HFFc6 (cell line): ENCODE measurements at places on chromosomes 2 and 18.
A peak's percentile ranks its signal among the peaks of the same experiment; 100 is the strongest.

DNA sequence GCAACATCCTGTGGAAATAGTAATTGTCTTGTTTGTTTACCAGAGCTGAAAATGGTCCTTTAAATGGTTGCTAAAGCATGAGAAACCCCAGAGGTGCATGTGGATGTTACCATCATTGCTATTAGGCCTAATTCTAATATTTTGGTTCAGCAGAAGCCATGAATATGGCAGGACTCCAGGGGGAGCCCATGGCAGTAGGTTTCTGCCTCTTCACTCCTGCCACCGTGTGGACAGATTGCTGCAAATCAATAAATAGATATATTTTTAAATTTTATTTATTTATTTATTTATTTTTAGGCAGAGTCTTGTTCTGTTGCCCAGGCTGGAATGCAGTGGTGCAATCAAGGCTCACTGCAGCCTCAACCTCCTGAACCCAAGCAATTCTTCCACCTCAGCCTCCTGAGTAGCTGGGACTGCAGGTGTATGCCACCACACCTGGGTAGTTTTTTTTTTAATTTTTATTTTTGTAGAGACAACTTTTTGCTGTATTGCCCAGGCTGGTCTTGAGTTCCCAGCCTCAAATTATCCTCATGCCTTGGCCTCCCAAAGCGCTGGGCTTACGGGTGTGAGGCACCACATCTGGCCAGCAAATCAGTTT, 54.9 kb upstream of the CAPN13 start:
- peak; percentile 68 for DNase-seq

GRCh38 chr18:2644535-2644934, 11.0 kb upstream of the SMCHD1 start:
- DNase-seq = no peak

GRCh38 chr2:196750977-196751631, 48.4 kb downstream of the GTF3C3 start:
- peak; percentile 38 for DNase-seq

GRCh38 chr2:73685764-73686438, 43.7 kb upstream of the NAT8 start:
- peak; percentile 7 for DNase-seq

- no peak for DNase-seq
Measured at GRCh38 chr2:235052514-235053354, 100.9 kb downstream of the SH3BP4 start.

- no peak for DNase-seq
Measured at GRCh38 chr18:22987547-22988189, 54.5 kb downstream of the RBBP8 start.

DNA sequence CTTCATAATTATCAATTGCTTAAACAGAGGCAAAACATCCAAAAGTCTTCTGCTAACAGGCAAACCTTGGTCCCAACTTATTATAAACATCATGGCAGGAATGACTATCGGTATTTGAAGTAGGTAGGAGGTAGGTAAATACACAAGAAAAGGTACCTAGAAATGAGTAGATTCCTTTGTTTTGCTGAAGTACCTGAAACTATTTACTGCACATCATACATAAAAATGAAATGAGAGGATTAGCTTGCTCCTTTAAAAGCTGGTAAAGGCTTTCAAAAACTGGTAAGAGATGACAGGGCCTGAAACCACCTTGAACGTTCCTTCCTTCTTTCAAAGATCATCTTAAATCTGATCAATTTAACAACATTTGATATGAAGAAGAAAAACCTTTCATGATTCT, 55.2 kb upstream of the MAPRE2 start:
- DNase-seq = no peak

DNA sequence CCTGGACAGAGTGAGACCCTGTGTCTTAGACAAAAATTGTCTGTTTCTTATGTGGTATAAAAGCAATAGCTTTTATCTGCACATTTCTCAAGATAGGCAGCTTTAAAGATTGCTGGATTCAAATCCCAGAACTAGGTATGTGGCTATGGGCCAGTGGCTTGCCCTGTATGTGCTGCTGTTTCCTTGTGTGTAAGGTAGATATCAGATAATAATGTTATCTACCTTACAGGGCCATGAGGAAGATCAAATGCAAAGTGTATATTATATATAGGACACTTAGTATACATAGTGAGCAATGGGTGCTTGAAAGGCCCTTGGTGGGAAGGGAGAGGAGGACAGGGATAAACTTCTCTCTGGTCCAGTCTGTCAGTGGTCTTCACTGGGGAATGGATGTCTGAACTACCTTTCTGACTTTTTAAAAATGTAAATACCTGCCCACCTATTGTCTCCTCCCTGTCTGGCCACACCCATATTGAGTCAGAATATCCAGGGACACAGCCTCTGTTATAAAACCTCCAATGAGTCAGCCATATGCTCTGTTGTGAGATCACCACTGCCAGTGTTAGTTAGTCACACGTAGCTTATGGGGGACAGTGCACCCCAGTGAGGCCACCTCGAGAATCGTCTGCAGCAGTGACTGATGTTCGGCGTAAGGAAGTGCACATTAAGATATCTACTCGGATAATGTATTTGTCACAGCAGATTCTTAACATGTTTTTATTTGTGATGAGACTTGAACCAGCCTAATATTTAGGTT, 383.4 kb downstream of the PTPRM start:
- DNase-seq = peak; percentile 84

DNA sequence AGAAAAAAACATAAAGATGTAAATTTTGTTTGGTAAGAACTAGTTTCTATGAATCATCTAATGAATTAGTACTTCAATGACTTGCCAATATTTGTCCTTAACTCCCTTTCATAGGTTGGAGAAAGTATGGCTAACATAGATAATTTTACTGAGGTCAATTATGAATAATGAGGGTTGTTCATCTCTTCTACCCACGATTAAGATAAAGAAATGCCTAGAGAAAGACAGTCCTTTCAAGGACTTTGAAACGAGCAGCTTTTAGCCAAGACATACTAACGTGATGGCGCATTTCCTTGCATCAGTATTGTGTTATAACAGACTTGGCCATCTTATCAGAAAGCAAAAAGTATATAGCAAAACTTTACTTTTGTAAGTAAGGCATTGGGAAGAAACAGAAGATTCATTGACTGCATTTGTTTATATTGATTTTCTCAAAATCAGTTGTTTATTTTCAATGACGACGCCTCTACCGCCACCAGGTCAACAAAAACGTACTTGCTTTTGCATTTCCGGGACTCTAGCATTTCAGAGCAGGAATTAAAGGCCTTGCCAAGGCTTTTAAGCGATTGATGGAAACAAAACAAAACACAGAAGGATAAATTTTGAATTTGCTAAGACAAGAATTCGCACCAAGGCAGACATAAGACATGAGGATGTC, 961 bp downstream of the RBM43 start:
- peak; percentile 25 for DNase-seq

DNA sequence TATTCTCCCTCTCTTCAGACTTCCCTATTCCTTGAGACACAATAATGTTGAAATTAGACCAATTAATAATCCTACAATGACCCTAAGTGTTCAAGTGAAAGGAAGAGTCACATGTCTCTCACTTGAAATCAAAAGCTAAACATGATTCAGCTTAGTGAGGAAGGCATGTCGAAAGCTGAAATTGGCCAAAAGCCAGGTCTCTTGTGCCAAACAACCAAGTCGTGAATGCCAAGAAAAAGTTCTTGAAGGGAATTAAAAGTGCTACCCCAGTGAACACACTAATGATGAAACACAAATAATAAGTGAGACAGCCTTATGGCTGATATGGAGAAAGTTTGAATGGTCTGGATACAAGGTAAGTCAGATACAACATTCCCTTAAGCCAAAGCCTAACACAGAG, 115.4 kb downstream of the PXDN start:
- DNase-seq = no peak

- DNase-seq = no peak
Measured at GRCh38 chr2:71928734-71929481, 218.8 kb downstream of the CYP26B1 start.

DNA sequence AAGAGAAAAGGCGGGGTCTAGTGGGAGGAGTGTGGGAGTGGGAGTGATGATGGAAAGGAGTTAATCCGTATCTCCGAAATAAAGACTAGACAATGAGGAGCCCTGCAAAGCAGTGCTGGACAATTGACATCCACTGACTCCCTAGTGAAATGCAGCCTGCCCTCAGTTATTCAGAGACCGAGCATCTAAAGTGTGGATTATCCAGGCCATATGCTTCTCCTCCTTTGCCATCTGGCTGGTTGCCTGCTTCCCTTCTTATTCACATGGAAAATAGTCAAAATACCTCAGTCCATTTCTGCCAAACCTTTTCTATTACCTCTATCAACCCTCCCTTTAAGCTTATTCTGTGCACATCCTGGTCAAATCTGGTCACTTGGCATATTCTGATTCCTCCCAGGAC, 288.8 kb upstream of the SIX3 start:
- DNase-seq = no peak

DNA sequence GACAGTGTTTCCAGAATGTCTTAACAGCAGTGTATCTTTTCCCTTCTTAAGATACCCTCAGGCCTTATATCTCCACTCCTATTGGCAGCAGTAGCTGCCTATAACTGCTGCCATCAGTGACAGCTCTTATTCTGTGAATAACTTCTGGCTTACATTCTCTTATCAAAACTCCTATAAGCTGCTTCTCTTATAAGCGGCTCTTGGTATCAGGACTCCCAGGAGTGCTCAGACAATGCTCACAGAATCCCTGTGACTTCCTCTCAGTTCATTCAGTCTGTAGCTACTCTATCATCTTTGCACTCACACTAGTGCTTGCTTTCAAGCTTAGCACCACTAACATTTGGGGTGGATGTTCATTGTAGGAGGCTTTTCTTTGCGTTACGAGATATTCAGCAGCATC, 143.7 kb upstream of the CDH7 start:
- DNase-seq = no peak

- DNase-seq = peak; percentile 10
Measured at GRCh38 chr2:166516712-166517303, 22.8 kb upstream of the SCN7A start.

DNA sequence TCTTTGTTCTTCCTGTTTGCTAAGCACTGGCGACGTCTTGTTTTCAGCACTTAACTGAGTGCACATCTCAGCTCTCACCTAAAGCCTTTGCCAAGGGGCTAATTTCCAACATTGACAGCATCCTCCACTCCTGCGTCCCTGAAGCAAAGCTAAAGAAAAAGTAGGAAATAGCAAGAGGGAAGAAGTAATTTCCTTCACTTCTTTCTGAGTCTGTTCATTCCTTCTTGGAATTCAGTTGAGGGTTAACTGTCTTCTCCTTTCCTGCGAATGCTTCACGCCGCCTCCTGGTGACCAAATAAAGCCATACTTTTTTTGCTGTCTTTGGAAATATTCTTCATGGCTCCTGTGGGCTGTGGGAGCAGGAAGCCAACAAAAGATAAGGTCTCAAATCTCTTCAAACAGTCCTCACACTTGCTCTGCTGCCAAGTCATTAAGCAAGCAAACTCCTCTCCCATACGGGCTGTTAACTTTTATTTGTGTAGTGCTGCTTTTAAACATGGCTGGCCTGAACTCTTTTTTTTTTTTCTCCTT, 100.9 kb downstream of the DPP10 start:
- peak; percentile 2 for DNase-seq

- no peak for DNase-seq
Measured at GRCh38 chr2:119469661-119470297, 38.1 kb downstream of the TMEM37 start.

- no peak for DNase-seq
Measured at GRCh38 chr18:62974928-62975675, 259.8 kb downstream of the PHLPP1 start.

- no peak for DNase-seq
Measured at GRCh38 chr18:46831434-46831833, 74.6 kb upstream of the ST8SIA5 start.

DNA sequence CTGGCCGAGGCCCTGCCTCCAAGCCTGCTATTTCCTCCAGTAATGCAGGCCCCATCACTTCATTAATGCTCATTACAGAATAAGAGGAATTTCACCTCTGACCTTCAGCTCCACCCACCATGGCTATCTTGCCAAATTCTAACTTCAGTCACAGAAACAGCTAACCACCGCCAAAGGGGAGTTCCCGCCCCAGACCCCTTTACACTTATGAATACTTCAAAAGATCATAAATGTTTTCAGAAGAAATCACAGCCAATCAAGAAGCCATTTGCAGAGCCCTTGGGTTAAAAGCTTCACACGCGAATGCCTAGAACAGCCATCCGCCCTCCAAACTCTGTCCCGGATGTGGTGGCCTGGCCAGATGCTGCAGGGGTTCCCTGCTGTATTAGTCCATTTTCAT, 73.8 kb upstream of the TWIST2 start:
- no peak for DNase-seq

GRCh38 chr2:237876951-237877491, 17.6 kb downstream of the RAMP1 start:
- no peak for DNase-seq

GRCh38 chr2:179273461-179273962, 8.9 kb upstream of the SESTD1 start:
- no peak for DNase-seq

DNA sequence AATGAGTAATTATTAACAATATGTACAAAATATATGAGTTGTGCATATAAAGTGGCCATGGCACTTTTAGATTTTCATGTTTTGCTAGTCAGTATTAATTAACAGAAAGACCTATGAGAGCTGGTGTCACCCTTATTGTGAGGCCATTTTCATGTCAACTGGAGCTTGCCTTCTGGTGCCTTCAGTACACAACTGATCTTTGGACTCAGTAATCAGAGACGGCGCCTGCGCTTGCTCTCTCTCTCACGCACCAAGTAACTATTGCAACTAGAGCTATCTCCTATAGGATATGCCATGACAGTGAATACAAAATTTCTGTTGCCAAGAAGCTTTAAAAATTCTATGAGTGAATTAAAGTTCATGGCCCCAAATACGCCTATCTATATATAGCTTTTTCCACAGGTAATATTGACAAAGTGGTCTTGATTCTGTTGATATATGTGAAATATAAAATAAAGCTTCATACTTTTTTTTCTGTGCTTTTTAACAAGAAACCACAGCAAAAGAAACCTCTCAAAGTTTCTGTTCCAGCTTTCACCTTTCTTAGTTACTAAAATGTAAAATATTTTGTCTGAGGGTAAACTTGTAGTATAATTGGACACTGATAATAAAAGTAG, 2.9 kb downstream of the SERTAD2 start:
- DNase-seq = no peak
